ENCODE measurements at places on chromosomes 4 and X. TPM values are rescaled to one million over a fixed set of nuclear protein-coding genes. Genes with fewer than 3 reads are reported as not detected.

GRCh38 chr4:149203256-149204001, 612.2 kb downstream of the IQCM start:
- peak; percentile 71 for DNase-seq

LDB2 gene
- 4.9 TPM for total RNA-seq

DNA sequence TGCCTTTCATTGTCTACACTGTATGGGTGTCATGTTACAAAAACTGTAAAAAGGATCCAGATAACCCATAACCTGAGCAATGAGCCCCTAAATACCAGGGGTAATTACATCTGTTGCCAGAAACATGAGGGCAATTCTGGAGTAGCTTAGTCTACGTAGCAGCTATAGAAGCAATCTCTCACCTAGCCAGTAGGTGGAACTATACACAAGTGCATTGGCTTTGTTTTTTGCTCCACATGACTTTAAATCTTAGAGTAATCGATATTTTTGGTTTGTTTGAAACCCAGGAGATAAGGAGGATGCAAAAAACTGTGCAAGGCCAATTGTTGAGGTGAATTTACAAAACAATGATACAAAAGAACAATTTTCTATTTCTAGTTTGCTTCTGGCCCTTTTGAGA, 57.5 kb downstream of the GPR82 start:
- DNase-seq: peak; percentile 36

DNA sequence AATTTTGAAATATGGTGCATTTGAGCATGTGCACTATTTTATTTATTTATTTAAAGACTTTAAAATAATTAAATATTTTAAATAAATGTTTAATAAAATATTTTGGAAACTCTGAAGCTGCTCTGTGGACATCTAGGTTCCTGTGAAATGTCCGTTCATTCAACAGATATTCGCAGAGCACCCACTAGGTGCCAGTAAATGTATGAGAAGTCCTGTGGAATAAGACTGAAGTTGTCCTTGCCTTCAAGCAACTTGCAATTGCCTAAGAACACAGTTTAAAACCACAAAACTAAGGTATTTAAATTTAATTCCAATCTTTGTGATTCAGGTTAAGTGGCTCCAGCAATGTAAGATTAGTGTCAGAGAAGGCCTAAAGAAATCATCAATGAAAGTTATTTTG, 306.7 kb downstream of the GBA3 start:
- peak; percentile 31 for DNase-seq

WAS gene
- total RNA-seq: 1.1 TPM

DNA sequence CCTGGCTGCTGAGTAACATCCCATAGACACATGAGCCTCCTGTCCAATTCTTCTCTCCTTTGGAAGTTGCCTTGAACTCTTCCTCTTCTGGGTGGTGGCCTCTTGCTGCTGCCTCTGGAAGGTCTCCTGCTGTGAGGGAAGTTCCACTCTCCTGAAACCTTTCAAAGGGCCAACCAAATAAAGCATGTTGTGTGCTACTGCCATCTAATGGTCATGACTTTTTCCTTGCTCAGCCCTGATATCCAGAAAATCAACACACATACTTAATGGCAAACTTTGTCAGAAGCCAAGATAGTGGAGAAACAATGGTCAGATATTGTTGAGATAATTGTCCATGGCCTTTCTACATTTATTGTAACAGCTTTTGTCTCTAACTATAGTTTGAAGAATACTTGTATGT, 19.1 kb upstream of the ZXDA start:
- no peak for DNase-seq

SERTM2 gene
- total RNA-seq: 0.23 TPM

SATL1 gene
- 0.19 TPM for total RNA-seq

DNA sequence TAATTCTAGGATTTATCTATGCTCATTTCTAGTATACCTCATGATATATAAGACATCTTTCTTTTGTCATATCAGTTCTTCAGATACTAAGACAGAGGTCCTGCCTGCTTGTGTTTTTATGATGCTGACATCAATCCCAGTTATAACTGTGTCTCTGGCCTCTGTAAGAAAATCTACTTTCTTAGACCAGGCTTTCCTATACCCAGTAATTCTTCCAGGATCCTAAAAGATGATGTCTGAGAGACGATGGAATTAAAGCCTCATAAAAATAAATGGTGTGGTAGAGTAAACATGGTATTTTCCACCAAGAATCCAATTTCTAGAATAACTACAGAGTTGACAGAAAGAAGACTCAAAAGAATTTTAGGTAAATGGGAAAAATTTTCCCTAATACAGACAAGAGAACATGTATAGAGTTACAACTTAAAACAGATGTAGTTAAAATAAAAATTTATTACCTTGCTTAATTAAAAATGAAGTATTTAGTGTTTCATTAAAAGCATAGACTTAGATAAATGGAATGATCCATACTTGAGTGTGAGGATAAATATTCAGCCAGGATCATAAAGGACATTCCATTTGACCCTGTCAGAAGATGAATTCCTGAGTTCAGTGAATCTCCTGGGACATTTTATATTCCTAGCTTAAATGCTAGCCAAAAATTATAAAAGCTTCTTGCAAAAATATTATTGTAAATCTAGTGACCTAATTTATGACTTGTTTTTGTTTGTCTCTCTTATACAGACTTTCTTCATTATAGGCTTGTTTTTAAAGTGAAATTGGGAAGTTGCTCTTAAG, 137.4 kb downstream of the PDLIM5 start:
- DNase-seq: no peak

Measured in astrocyte (in vitro differentiated cells and primary cell).